ENCODE measurements at places on chromosomes 3 and 15. TPM values are rescaled to one million over a fixed set of nuclear protein-coding genes. Genes with fewer than 3 reads are reported as not detected.
A peak's percentile ranks its signal among the peaks of the same experiment; 100 is the strongest.

DNA sequence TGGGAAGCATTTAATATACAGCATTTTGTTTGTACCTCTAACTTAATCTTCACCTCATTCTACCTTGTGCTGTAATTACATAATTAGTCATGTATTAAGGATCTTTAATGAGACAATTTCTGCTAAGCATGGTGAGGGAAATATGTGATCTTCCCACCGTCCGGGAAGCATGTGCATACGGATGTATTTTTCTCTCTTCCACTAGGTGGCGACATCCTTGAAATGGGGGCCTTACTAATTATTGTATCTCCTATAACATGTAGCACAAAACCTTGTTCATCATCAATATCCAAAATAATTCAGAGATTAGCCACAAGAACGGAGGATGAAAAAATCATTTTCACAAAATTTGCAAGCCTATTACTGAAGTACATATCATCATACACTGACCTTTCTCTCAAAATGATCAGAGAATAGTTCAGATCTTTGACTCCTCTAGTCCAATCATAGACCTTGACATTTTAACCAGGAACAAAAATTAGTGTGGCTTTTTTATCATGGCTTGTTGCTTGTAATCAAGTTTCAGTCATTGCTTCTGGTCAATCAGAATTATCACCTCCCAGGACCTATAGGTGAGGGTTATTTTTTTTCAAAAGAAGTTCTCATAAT is 148.9 kb upstream of the GBE1 start:
- peak; percentile 58 for DNase-seq
- H3K27me3 ChIP-seq: no peaks in the 10 kb centered on the region
- no peaks in the 10 kb centered on the region for H3K4me1 ChIP-seq
- no peak overlapping the region for H3K27ac ChIP-seq
- no peaks in the 10 kb centered on the region for H3K36me3 ChIP-seq
- no peak overlapping the region for H3K4me3 ChIP-seq

DNA sequence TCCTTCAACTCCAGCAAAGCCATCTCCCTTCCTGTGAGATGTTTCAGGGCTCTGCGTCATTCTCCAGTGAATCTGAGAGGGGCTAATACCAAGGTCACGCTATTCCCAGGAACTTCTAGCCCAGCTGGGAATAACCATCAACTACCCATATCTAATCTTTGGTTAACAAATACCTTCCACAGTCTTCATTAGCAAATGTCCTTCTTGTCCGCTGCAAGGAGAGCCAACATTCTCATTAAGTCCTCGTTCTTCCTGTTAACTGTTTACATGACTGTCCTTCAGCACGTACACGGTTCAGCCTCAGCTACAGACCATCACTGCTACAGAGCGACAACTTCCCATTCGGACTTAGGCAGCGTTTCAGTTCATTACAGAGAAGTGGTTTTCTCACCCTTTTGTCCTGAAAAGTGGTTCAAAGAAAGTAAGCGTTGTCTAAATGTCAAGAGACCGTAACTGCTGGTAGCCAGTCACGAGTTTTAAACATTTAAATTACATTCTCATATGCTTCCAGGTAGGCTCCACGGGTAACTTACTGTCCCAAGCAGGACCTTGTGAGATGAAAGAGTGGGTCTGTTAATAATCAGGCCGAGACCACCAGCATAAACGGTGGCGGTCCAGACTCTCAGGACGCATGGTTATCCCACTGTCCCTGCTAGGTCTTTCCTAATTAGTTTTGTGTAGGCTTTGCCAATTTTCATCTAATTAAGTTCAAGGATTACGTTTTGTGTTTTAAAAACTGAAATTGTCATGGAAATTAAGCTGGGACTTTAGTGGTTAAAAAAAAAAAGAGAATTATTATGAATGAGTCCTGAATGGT is 63.8 kb downstream of the CHSY1 start:
- H3K27me3 ChIP-seq: no peaks in the 10 kb centered on the region
- H3K27ac ChIP-seq: peak overlapping the region; percentile 91
- H3K4me3 ChIP-seq: no peak overlapping the region
- H3K36me3 ChIP-seq: no peaks in the 10 kb centered on the region
- H3K4me1 ChIP-seq: peaks cover 24% of the 10 kb centered on the region

DNA sequence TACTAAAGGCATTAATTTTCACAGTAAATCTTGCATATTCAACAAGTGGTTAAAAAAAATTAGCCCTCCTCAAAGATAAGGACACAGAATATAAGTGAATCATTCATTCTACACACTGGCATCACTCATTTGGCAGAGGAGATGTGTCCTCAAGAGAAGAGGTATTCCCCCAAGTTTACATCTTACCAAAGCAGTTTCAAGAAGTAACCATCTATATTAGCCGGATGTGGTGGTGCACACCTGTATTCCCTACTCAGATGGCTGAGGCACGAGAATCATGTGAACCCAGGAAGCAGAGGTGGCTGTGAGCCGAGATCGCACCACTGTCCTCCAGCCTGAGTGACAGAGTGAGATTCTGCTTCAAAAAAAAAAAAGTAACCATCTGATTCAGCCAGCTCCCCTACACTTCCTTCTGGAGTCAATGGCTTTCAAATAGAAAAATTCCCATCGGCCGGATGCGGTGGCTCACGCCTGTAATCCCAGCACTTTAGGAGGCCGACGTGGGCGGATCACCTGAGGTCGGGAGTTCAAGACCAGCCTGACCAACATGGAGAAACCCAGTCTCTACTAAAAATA is 15.4 kb downstream of the RAF1 start:
- no peak overlapping the region for H3K4me3 ChIP-seq
- H3K4me1 ChIP-seq: no peaks in the 10 kb centered on the region
- H3K27me3 ChIP-seq: no peaks in the 10 kb centered on the region
- peak overlapping the region; percentile 32 for H3K27ac ChIP-seq
- no peak for DNase-seq
- H3K36me3 ChIP-seq: no peaks in the 10 kb centered on the region

- no peak for DNase-seq
- no peaks in the 10 kb centered on the region for H3K4me1 ChIP-seq
- H3K36me3 ChIP-seq: no peaks in the 10 kb centered on the region
- H3K27ac ChIP-seq: no peak overlapping the region
- no peaks in the 10 kb centered on the region for H3K27me3 ChIP-seq
Observed at GRCh38 chr3:140762746-140763145, 84.9 kb downstream of the TRIM42 start.

DNA sequence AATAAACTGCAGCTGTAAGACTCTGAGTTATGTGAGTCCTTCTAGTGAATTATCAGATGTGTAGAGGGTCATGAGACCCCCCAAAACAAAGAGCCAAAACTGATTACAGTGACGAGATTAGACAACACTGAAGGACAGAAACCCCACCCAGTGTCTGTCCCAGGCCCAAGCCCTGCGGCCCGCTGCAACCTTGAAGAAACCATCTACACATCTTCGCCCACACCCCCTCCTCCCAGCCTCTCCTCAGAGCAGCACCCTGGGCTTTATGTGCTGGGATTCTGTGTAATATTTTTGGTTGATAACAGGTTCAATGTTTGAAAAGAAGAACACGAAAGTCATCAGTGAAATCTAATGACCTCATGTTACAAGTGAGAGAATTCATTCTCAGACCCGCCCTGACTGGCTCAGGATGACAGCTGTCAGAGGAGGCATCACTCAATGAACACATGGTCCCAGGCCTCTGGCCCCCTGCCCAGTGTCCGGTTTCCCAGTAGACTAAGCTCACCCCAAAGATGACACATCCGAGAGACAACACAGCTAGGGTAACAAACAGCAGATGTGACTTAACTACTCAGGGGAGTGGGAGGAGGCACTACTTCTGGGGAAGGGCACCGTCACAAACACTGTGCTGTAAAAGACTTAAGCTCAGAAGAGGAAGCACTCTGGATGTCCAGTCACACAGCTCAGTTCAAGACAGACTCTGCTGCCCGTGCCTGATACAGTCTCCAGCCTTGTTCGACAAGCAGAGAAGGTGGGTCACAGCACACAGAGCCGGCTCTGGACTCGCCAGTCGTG is 48.9 kb downstream of the NIPA2 start:
- no peak overlapping the region for H3K4me3 ChIP-seq
- no peaks in the 10 kb centered on the region for H3K36me3 ChIP-seq

- H3K27me3 ChIP-seq: no peaks in the 10 kb centered on the region
- peak; percentile 30 for DNase-seq
- no peaks in the 10 kb centered on the region for H3K4me1 ChIP-seq
- no peak overlapping the region for H3K27ac ChIP-seq
- no peak overlapping the region for H3K4me3 ChIP-seq
Observed at GRCh38 chr3:168511428-168512014, 415.8 kb upstream of the GOLIM4 start.

- no peak for DNase-seq
- peaks cover 13% of the 10 kb centered on the region for H3K4me1 ChIP-seq
- no peak overlapping the region for H3K27ac ChIP-seq
- no peaks in the 10 kb centered on the region for H3K27me3 ChIP-seq
Observed at GRCh38 chr15:40468898-40469331, 1.9 kb upstream of the CHST14 start.

DNA sequence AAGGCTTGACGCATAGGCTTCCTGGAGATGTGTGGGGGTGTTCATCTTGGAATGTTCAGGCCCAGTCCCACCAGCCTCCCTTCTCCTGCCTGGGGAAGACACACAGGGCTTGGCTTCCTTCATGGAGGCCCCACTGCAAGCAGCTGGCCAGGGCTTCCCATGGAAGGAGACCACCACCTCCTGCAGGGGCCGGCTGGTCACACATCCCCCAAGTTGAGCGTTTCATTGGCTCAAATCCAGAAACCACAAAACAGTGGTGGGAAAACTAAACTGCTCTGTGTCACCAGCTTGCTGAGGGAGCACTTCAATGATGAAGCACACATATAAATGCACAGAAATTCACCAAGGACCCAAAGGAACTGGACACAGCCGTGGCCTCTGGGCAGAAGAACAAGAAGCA is 8.3 kb downstream of the IQSEC1 start:
- DNase-seq: no peak
- H3K27me3 ChIP-seq: no peaks in the 10 kb centered on the region

- peak overlapping the region; percentile 60 for H3K27ac ChIP-seq
- no peak for DNase-seq
- H3K27me3 ChIP-seq: no peaks in the 10 kb centered on the region
- H3K4me1 ChIP-seq: peaks cover 17% of the 10 kb centered on the region
Observed at GRCh38 chr3:11392014-11392859, 120.0 kb downstream of the ATG7 start.

- H3K4me3 ChIP-seq: no peak overlapping the region
- H3K4me1 ChIP-seq: no peaks in the 10 kb centered on the region
- no peak for DNase-seq
- no peaks in the 10 kb centered on the region for H3K27me3 ChIP-seq
Observed at GRCh38 chr3:42194943-42195510, 71.0 kb downstream of the CCK start.

DNA sequence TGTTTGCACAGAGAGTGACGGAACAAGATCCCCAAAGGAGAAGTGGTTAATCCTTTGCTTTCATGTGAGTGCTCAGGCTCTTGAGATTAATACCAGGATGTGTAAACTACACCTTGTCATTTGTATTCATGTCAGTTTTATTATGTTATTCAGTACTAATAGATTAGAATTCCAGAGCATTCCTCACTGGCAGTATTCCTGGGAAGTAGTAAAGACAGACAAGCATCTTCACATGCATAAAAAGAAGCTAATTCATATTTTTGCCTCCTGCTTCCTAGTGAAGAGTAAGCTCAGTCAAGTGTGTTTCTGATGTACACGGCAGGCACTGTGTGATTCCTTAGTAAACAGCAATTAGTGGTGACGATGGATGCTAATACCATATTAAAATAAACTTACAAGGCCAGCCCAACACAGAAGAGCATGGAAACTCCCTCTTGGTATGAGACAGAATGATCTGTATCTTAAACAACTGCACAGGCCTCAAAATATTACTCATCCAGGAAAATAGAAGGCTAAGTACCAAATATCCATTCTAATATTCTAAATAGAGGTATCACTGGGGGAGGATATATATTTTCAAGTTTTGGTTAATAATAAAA is 336.8 kb upstream of the MCTP2 start:
- H3K4me1 ChIP-seq: no peaks in the 10 kb centered on the region
- no peak overlapping the region for H3K27ac ChIP-seq
- DNase-seq: no peak

DNA sequence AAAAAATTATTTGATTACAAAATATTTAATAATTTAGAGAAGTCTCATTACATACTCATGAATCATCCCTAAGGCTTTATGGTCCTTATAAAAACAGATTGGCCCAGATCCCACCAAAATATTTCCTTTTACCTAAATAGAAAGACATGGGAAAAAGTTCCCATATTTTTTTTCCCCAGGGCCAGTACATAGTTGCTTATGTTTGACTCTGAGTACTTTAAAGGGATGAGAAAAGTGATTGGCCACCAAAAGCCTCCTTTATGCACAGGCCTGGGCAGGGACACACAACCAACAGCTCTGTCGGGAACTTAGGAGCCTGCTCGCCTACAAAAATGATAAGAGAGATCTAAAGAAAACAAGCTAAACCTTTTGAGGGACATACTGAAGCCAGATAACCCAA is 22.3 kb downstream of the KCNAB1 start:
- H3K4me1 ChIP-seq: peaks cover 11% of the 10 kb centered on the region
- H3K27me3 ChIP-seq: no peaks in the 10 kb centered on the region
- no peak overlapping the region for H3K4me3 ChIP-seq
- H3K36me3 ChIP-seq: no peaks in the 10 kb centered on the region

DNA sequence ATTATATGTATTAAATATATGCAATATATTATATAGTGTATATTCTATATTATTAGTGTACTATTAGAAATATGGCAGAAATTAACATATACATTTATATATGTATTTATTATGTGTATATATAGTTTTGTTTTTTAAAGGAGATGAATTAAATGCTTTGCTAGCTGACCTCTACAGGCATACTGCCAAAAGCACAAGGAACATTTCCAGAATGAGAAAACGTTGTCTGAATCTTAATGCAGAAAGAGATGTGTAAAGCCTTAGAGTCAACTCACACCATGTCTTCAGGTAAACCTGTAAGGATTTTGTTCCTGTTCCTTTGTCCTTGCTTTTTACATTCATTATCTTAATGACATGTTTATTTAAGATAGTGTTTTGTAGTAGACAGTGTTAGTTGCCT is 111.9 kb downstream of the ST8SIA2 start:
- H3K36me3 ChIP-seq: no peaks in the 10 kb centered on the region
- peaks cover 4% of the 10 kb centered on the region for H3K27me3 ChIP-seq
- DNase-seq: no peak
- no peak overlapping the region for H3K27ac ChIP-seq
- no peaks in the 10 kb centered on the region for H3K4me1 ChIP-seq

DNA sequence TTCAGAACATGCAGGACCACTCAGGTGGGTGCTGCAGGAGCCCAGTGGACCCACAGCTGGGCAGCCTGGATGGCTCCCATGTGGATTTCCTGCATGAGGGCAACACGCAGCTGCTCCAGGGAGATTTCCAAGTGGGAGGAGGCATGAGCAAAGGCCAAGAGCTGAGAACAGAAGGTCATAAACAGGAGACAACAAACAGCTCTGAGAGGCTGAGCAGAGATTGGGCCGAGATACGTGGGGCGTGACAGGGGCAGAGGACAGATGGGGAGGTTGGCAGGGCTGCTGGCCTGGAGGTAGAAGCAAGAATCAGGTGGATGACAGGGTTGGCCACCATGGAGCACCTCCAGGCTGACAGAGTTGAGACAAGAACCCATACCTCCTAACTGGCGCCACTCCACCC is 2.9 kb downstream of the PHGR1 start:
- peak overlapping the region; percentile 34 for H3K27ac ChIP-seq
- no peaks in the 10 kb centered on the region for H3K27me3 ChIP-seq
- peaks cover 26% of the 10 kb centered on the region for H3K4me1 ChIP-seq
- no peaks in the 10 kb centered on the region for H3K36me3 ChIP-seq

Gene TLR9
- total RNA-seq: not detected

Gene ZFYVE19
- 25.6 TPM for total RNA-seq

Gene GRAMD2A
- 4.4 TPM for total RNA-seq

Gene ST3GAL6
- 15.0 TPM for total RNA-seq

Gene SCAANT1
- not detected for total RNA-seq

All from hepatocyte (in vitro differentiated cells).